Left ventricle myocardium inferior (tissue), 1 donor: ENCODE measurements at places on chromosomes 5 and 9.
A peak's percentile ranks its signal among the peaks of the same experiment; 100 is the strongest.

DNA sequence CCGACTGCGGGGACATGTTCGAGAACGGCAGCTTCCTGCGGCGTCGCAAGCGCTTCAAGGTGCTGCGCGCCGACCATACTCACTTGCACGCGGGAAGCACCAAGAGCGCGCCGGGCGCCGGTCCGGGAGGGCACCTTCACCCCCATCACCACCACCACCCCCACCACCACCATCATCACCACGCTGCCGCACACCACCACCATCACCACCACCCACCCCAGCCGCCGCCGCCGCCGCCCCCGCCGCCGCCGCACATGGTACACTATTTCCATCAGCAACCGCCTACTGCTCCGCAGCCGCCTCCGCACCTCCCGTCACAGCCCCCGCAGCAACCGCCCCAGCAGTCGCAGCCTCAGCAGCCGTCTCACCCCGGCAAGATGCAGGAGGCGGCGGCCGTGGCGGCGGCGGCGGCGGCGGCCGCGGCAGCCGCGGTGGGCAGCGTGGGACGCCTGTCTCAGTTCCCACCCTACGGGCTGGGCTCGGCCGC, 514 bp downstream of the FOXB2 start:
- DNase-seq = no peak

GRCh38 chr5:73424556-73424977, 24.0 kb downstream of the FOXD1 start:
- no peak for DNase-seq

DNA sequence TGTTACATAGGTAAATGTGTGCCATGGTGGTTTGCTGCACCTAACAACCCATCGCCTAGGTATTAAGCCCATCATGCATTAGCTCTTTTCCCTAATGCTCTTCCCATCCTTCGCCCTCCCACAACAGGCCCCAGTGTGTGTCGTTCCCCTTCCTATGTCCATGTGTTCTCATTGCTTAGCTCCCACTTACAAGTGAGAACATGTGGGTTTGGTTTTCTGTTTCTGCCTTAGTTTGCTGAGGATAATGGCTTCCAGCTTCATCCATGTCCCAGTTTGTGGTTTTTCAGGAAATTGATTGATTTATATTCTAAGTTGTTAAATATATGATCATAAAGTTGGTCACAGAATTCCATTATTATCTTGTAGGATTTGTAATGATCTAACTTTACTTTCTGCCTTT, 85.3 kb upstream of the CAST start:
- no peak for DNase-seq

DNA sequence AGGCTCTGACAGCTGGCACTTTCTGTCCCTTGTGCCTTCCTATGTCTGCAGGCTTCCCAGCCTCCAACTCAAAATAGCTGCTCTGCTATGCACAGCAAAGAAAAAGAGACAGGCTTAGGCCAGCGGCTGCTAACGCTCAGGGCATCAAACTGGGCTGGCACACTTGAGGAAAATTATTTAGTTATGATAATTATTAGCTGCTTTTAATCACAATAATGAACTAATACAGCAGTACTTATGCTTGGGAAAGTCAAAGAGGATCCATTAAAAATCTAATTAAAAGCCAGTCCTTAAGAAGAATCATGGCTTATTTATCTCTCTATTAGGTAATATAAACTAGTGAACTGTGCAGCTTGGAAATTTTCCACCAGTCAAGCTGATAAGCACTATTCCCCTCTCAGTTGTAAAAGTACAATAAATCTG, 233.2 kb downstream of the SLIT3 start:
- DNase-seq = no peak

DNA sequence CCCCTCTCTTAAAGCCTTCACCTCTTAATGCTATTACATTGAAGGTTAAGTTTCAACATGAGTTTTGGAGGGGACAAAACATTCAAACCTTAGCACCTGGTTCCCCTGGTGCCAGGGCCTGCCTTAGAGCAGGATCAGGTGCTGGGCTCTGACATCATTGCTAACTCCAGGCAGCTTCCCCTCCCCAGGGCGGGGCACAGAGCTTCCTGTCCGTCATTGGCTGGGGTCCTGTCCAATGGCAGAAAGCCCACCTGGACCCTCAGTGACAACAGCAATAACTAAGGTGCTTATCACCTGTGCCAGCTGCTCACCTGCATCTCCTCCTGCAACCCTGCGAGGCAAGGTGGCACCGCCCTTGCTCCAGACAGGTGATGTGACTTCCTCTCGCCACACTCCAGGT, 177.4 kb downstream of the NSG2 start:
- DNase-seq = no peak

- DNase-seq = no peak
Observed at GRCh38 chr5:79849486-79850315, 141.4 kb downstream of the MTX3 start.

- no peak for DNase-seq
Observed at GRCh38 chr9:90793729-90794128, 7.9 kb upstream of the SYK start.

- no peak for DNase-seq
Observed at GRCh38 chr5:89374818-89375521, 492.0 kb upstream of the MEF2C start.

- no peak for DNase-seq
Observed at GRCh38 chr5:16619136-16619535, 2.3 kb upstream of the RETREG1 start.

DNA sequence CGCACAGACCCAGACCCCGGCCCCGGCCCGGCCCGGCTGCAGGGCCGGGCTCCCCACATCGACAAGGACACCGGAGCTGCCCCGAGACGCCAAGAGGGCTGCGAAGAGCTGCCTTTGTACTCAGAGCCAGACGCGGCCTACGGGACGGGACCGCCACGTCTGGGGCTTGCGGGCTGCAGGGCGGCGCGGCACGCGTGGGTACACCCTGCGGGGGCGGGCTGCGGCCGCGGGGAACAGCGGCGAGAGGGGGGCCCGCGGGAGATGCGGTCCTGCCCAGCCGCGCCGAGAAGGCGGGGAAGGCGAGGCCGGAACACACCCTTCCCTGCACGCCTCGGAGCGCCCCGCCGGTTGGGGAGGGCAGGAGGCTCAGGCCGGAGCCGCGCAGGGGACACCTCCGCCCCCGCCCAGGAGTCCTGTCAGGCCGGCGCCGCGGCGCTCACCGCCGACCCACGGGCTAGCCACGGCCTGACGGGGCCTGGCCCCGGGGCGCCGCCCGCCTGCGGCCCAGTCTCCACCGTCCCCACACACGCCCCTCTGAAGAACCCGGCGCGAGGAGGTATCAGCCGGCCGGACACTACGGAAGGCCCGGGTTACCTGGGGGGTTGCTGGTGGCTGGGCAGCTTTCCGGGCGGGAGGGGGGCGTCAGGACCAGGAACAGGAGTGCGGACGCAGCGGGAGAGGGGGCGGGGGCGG, 478 bp downstream of the RAB14 start:
- peak; percentile 53 for DNase-seq

DNA sequence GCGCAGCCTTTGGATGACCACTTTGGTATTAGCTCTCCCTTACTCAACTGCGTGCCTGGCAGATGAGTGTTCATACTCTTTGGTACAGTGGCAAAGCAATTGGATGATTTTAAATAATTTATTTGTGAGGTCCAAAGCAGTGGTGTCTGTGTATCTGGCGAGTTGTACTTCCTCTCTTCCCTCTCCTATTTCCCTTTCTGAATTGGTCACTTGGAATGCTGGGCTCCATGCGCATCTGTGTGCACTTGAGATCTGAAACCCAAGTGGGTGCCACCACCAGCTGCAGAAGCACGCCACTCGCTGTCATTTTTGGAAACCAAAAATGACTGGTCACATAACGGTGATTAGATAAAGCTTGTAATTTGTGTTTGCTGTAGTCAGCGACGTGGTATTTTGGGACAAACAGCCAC, 386.0 kb upstream of the KLF4 start:
- DNase-seq = no peak

GRCh38 chr5:79617539-79617938, 5.3 kb downstream of the TENT2 start:
- no peak for DNase-seq

DNA sequence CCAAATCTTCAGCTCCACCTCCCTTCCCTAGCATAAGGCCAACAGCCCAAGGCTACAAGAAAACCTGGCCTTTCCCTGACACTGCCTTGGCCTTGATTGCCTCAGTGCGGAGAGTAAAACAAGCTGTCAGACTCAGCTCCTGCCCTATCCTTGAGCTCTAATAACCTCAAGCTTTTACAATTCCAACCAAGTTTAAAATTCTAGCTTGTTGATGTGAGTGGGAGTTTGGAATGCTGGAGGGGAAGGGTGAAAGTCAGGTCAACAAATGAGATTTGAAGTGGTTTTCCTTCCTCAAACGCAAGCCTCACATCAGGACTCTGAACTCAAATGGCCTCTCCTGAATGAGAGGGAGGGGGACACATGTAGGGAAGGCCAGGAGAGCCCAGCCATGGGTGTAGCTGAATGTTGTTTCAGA, 197.0 kb upstream of the VLDLR start:
- no peak for DNase-seq

DNA sequence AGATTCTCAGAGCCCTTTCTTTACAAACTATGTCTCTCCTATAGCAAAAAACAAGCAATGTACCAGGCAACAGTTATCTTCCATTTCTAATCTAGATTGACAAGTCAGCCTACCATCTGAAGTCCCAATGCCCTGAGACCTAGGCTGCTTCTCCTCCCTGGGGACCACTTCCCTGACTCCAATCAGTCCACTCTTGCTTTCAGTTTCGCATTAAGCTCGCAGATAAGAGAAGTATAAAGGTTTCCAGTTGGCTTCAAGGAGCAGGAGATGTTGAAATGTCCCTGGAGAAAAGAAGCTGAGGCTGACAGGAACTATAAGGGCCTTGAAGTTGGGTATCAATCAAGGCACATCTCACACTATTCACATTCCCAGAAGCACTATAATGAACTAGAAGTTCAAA, 32.3 kb downstream of the ERP44 start:
- DNase-seq = no peak

- DNase-seq = no peak
Observed at GRCh38 chr9:121298689-121299466, 30.9 kb downstream of the GSN start.

DNA sequence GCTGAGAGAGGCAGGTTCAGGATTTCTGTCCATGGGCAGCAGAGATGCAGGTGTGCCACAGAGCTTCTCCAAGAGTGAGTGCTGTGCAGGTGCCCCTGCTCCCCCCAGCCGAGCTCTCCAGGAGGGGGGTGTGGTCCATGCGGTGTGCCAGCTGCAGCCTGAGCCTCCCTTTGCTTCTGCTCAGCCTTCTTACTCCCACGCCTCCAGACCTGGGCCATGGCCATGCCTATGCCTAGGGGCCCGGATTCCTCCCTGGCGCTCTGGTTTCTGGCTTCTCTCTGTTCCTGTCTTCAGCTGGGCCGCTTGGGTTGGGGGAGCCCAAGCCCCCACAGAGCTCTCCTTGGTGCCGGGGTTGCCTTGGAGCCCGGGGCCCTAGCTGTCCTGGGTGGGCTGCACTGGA, 133.3 kb downstream of the CACNA1B start:
- DNase-seq = no peak

DNA sequence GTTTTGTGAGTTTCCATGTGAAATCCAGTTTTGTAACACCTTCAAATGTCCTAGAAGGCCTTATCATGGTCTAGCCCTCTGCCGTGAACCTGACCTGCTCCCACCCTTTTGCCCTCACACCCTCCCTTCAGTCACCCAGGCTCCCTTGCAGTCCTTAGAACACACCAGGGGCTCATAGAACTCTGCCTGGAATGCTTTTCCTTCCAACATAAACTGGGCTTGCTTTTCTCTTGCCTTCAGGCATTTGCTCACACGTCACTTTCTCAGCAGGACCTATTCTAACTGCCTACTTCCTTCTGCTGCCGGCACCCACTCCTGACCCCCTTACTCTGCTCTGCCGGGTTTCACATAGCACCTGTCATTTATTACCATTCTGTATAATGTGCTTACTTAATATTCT, 111.9 kb downstream of the PDE8B start:
- DNase-seq = no peak

- peak; percentile 28 for DNase-seq
Observed at GRCh38 chr5:37932450-37932849, 92.6 kb upstream of the GDNF start.

DNA sequence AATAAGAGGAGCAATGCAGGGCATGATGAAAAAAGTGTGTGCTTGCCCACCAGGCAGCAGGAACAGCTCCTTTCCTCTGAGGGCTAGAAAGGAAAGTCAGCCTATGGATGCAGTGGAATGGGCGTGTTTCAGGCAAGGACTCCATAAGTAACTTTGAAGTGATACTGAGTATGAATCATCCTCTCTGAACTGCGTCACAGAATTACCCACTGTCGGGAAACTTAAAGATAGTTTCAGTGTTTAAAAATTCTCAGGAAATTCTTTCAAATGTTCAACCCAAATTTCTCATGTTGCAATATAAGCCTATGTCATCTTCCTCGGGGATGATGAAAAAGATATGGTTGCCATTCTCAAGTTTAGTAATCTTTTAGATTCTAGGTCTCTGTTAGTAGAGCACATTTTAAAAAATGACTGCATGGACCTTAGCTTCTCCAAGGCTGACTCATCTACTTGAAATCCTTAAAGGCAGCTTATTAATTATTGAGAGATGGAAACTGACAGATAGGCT, 27.7 kb downstream of the PTCD2 start:
- no peak for DNase-seq

- DNase-seq = no peak
Observed at GRCh38 chr5:168152660-168153059, 138.8 kb upstream of the WWC1 start.

GRCh38 chr5:41418220-41419031, 92.0 kb downstream of the PLCXD3 start:
- no peak for DNase-seq

- no peak for DNase-seq
Observed at GRCh38 chr5:126499853-126500342, 76.7 kb downstream of the GRAMD2B start.

DNA sequence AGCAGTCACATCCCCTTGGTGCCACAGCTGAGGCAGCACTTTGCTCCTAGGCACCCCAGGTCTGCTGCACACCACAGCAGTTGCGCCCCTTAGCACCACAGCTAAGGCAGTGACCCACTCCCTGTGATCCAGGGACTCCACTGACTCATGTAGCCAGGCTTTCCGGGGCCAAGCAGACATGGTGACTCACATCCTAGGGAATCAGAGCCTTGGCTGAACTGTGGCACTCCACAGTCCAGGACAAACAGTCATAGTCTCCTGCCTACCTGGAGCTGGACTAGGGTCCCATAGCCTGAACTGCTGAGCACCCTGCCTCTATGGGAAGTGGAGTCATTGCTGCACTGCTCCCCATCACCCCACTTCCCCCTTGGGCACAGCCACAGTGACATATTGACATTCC, 338.7 kb downstream of the NPR3 start:
- DNase-seq = no peak

GRCh38 chr5:131952301-131952857, 6.9 kb upstream of the MEIKIN start:
- no peak for DNase-seq

DNA sequence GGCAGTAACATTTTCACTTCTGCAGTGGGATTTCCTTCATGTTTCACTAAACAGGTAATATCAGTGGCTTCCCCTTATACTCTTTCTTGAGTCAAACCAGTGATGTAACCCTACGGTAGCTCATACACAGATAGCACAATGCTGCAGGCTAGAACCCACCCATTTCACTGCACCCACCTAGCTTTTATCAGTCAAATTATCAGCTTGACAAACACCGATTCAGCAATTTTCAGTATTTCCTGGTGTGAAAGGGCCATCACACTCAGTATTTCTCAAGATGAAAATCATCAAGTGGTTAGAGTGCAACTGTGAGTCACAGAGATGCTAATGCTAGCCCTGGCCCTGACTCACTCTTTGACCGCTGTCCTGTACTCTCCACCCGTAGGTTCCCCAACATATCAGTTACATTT, 242.3 kb upstream of the PTGER4 start:
- no peak for DNase-seq

- DNase-seq = peak; percentile 68
Observed at GRCh38 chr5:152560512-152561137, 155.5 kb upstream of the NMUR2 start.
